H7 (cell line): ENCODE measurements at places on chromosomes 12 and 14. TPM values are rescaled to one million over a fixed set of nuclear protein-coding genes. Genes with fewer than 3 reads are reported as not detected.

Gene SAV1
- total RNA-seq, result 28.4 and 36.0 TPM in 2 replicates

Gene CARMIL3
- total RNA-seq, result 2.3 and 6.5 TPM in 2 replicates

Gene TOGARAM1
- 4.7 and 7.4 TPM in 2 replicates for total RNA-seq

Gene PRIMA1
- 1.4 and 1.6 TPM in 2 replicates for total RNA-seq

Gene SRRM4
- 0.26 and 0.76 TPM in 2 replicates for total RNA-seq

GRCh38 chr12:92261692-92262091 is 116.0 kb upstream of the BTG1 start:
- DNase-seq, result no peak

DNA sequence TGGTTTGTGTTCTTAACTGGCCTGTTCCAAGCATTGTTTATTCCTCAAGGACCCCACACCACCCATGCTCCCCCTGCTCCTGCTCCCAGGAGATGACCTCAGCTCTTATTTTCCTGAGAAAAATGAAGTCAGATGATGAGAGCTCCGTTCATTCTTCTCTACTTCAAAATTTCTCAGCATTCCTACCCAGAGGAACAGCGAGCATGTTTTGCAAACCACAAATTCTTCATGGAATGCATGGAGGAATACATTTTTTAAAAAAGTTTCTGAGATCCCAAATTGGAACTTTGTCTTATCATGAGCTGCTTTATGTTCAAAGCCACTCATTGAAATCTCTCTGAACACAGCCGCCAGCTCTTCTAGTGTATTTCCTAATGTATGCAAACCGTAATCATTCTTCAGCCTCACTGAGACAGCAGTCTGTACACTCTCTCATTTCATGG is 44.9 kb downstream of the SYNE2 start:
- DNase-seq, result no peak

- no peak for DNase-seq
These were observed 37.6 kb upstream of the GRIP1 start for GRCh38 chr12:66716522-66716921.

- no peak for DNase-seq
These were observed 12.7 kb downstream of the TGFB3 start for GRCh38 chr14:75969126-75969525.

- DNase-seq, result peak; percentile 56
These were observed 8.1 kb downstream of the BTBD6 start for GRCh38 chr14:105256292-105256960.

DNA sequence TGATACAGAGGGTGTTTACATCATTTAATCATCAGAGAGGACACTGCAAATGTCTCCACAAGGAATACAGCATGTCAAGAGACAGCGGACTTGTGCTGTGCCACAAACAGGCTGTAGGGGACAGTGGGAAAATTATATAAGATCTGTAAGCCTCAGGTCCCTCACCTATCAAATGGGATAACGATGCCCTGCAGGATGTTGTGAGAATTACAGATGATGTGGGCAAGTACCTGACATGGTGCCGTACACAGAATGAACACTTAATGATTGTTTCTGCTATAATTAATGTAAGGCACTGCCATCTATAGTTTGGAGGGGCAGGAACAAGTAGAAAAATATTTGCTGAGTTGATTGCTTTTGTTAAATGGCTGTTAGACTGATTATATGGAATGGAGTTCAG is 81.9 kb upstream of the GTF2A1 start:
- no peak for DNase-seq

GRCh38 chr14:83164016-83164415 is 1630.4 kb upstream of the SEL1L start:
- no peak for DNase-seq

GRCh38 chr14:76729258-76729657 is 32.0 kb upstream of the VASH1 start:
- DNase-seq, result no peak

- DNase-seq, result no peak
These were observed 39.2 kb downstream of the EID3 start for GRCh38 chr12:104342635-104343249.

DNA sequence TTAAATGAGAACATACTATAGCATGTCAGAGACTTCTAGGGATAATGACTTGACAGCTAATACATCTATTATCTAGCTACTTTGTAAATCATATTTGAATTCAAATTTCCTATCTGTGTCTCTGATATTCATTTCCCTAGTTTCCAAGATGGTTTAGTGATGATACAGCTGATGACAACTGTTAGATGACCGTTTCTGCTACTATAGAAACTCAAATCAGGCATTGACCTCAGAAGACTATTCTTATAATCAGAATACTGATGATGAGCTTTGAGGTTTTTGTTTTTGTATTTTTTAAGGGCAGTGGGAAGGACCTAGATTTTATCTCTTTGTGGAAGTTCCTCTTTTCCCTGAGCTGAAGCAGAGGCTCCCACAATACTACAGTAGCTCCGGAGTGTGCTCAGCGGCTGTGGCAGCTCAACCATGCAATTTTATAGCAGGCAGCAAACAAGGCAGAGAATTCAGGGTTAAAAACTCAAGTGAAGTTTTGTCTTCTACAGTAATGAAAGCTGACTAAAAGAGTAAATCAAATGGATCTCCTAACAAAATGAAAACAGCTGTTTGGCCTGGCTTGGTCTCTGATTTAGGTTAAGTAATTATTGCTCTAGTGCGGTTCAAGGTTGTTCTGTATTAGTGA is 145.1 kb downstream of the SLC25A21 start:
- DNase-seq, result no peak

DNA sequence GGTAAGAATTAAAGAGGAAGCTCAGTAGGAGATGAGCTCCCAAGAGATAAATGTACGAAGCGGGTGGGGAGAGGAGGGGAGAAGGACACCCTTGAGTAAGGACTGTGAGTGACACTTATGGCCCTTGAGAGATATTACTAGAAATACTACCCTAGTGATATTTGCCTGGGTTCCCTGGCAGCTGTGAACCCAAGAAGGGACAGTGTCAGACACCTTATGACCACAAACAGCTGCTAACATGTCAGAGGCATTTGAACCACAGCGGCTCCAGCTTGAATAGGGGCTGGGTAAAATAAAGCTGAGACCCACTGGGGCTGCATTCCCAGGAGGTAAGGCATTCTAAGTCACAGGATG is 19.6 kb upstream of the SLC6A12 start:
- DNase-seq, result no peak

DNA sequence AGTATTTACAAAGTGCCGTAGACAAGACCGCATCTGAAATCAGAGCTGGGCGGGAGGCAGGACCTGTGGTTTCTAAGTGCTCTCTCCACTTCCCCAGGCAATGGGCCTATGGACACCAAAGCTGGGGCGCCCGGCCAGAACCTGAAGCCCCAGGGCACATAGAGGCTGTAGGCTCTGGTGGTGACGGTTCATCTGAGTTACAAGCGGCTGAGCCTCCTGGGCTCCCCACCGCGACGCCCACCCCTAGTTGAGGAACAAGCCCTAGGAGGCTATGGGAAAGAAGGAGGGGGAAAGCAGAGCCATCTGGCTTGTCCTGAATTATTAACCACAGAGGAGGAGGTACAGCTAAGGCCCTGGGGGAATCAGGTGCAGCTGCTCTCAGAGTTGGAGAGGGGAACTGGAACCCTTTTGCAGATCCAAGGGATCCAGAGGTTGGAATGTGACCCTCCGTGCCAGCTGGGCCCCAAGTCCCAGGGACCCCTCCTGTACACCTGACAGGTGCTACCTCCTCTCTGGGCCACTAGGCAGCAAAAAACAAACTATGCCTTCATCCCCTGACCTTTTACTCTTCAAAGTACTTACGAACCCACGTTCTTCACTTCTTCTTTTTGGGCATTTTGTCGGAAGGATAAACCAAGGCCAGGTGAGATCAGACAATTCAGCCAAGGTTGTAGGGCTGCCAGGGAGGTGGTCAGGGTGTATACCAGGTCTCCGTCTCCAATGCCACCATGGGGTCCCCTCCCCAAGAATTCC is 77.2 kb downstream of the ARL6IP4 start:
- DNase-seq, result no peak

DNA sequence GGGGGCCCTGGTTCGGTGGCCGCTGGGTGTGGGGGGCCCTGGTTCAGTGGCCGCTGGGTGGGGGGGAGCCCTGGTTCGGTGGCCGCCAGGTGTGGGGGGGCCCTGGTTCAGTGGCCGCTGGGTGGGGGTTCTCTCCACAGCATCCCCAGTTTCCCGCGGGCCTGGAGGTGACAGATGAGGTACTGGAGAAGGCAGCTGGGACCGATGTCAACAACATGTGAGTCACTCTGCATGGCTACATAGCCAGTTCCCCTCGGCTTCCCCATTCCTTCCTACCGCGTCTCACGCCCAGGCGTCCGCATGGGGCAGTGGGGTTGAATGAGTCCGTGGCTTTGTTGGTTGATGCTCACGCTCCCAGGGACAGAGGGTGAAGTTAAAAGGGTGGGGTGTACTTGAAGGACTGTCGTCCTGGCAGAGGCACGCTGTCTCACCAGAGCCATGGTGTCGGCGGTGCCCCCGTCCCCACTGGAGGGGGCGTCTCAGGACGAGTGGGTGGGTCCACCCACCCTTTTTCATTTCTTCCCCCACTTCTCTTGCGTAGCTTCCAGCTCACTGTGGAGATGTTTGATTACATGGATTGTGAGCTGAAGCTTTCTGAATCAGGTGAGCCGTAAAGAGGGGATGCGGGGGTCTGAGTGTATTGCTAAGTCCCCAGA is 15.6 kb downstream of the HIP1R start:
- peak; percentile 59 for DNase-seq
